ENCODE measurements at places on chromosomes 5 and 9.

GRCh38 chr5:88480245-88480644, 211.6 kb upstream of the TMEM161B start:
- peak; percentile 83 for DNase-seq

DNA sequence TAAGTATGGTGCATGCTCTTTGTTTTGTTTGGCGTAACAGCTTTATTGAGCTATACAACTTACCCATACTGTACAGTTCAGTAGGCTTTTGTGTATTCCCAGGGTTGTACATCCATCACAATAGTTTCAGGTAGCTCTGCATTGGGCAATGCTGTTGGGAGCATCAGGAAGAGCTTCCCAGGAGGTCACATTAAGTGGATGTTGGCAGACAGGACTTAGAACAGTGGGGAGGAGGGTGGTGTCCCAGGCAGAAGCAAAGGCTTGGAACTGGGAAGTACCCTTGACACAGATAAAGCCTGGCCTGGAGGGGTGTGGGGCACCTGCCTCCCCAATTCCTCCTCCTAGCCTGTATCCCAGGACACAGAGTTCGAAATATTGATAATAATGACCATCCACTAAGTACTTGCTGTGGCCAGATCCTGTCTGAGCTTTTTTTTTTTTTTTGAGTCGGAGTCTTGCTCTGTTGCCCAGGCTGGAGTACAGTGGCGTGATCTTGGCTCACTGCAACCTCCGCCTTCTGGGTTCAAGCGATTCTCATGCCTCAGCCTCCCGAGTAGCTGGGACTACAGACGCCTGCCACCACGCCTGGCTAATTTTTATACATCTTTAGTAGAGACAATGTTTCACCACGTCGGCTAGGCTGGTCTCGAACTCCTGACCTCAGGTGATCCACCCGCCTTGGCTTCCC, 1.3 kb downstream of the BBLN start:
- peak; percentile 11 for DNase-seq

- DNase-seq = peak; percentile 70
Observed at GRCh38 chr5:139443831-139444453, 4.6 kb upstream of the DNAJC18 start.

DNA sequence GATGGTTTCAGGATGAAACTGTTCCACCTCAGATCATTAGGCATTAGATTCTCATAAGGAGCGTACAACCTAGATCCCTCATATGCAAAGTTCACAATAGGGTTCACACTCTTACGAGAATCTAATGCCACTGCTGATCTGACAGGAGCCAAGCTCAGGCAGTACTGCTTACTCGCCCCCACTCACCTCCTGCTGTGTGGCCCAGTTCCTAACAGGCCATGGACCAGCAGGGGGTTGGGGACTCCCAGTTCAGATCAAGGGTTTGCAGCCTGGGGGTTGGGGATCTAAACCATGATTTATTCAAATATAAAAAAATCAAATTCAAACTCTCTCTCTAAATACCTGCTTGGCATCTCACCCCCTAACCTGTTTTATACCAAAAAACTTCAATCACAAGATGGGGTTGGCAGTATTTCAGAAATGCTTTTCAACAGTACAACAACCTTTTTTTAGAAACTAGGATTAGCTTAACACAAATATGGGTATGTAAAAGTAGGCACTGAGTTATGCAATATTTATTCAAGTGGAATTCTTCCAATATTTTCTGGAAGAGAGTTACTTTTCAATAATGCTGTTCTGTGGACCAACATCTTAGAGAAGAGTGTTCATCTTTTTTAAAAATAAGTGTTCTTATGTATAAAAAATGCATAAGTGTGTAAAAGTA, 30.1 kb upstream of the SLC12A2 start:
- DNase-seq = peak; percentile 9

GRCh38 chr9:92247981-92248380, 45.5 kb downstream of the IARS1 start:
- DNase-seq = no peak

- DNase-seq = no peak
Observed at GRCh38 chr5:112968411-112969106, 8.0 kb upstream of the DCP2 start.

GRCh38 chr9:126581893-126582292, 31.8 kb upstream of the LMX1B start:
- DNase-seq = no peak

DNA sequence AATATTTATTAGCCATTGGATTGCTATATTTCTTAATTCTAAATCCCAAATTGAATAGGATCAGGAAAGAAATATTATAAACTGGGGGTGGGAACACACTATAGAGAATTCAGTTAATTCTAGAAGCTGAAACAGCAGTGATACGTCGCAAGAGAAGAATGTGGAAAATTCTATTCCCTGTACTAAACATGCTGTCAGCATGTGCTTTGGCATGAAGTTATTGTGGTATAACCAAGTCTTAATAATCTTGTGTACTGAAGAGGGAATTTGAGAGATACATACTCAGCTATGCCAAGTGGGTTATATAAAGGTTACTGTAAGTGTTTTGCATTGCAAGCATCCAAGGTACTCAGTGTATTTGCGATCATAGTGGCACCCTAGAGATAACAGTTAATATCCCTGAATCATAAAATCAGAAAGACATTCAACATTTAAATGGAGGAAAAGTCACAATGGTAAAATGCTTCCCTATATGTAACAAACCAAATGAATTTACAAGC, 1492.9 kb upstream of the C9orf72 start:
- DNase-seq = no peak

DNA sequence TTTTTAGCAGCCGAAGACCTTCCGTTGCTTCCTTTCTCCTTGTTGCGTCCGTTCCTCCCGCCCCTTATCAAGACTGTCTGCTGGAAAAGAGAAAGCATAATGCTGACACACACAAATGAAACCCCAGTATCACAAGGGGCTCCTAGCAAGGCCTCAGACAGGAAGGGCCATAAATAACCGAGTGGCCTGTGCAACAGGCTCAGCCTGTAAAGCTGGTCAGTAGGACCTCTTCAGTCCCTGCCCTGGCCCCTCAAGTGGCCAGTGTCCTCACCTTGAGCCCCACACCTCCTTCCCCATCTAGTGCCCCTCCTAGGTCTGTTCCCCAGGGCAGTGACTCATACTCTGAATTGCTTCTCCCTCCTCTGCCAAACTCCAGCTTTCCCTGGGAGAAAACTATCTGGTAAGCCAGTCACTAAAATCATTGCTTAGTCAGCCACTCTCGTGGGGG, 174.6 kb upstream of the IL12B start:
- DNase-seq = no peak

DNA sequence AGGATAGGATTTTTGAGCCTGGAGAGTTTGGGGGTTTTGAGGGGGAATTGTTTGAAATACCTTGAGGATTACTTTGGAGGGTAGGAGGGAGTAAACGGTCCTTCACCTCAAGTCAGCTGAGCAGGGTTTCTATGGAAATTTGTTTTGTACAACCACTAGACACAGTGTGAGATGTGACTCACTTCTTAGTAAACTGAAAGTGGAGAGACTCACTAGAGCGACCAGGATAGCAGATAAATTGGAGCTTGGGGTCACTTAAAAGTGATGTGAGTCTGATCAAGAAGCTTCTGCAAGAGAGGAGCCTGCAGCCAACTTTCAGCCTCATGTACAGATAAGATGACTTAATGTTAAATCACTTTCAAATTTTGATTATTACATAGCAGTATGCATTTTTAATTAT, 1945.9 kb upstream of the NUDT12 start:
- no peak for DNase-seq

GRCh38 chr9:27538647-27539046, 9.0 kb upstream of the MOB3B start:
- no peak for DNase-seq

GRCh38 chr5:1054018-1054798, 45.6 kb downstream of the NKD2 start:
- DNase-seq = no peak

GRCh38 chr9:137317021-137317717, 15.1 kb upstream of the NRARP start:
- no peak for DNase-seq

- no peak for DNase-seq
Observed at GRCh38 chr5:126683912-126684311, 83.2 kb downstream of the PHAX start.

DNA sequence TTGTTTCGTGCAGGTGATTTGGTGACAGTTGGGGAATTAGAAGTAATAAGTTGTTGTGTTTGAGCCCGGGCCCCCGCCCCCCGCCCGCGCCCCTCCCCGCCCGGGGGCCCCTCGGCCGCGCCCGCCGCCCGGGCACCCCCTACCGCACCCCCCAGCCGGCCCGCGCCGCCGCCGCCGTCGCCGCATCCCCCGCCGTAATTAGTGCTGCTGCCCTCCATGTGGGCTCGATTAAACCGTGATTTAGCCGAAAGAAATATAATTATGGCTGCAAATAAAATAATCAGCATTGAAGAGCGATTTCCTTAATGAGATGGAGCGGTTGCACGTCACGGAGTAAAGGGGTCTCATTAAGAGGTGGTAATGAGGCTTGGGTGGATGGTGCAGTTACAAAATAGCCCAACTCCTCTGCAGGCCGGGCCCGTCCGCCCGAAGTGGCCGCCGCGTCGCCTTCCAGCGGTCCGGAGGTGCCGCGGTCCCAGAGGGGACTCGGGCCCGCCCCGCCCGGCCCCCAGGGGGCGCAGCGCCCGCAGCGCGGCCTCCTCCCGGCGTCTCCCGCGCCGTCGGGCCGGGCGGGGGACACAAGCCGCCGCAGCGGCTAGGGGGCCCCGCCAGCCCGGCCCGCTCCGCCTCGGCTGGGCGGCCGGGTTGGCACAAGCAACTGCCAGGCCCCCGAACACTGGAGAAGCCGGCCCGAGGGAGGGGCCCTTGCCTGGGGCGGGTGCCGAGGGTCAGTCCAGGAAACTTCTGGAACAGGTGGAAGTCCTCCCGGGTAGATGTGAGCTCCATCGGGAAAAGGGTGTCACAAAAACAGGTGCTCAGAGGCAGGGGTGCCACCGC, 6.9 kb upstream of the OTP start:
- peak; percentile 56 for DNase-seq

GRCh38 chr9:117796681-117797080, 92.5 kb downstream of the TLR4 start:
- DNase-seq = no peak

GRCh38 chr9:18327121-18327520, 146.8 kb upstream of the ADAMTSL1 start:
- DNase-seq = no peak

DNA sequence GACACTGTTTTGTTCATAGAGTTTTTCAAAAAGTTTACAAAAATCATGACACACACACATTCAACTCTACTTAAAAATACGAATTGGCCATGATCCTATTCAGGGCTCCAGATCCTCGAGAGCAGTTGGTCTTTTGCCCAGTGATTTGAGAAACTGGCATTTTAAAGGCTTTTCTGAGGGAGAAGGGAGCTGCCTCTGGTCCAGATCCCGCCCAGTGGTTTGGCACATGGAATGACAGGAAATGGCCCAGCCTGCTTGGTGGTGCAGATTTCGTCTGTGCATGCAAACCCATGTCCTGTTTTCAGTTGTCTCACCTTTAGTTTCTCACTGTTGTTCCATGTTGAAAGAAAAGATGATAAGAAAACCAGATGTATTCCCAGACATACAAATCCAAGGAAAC, 3.6 kb downstream of the CAMK4 start:
- no peak for DNase-seq

GRCh38 chr5:43110606-43111170, 10.0 kb upstream of the ZNF131 start:
- DNase-seq = no peak

- DNase-seq = no peak
Observed at GRCh38 chr5:170635706-170636105, 131.9 kb downstream of the KCNIP1 start.

- no peak for DNase-seq
Observed at GRCh38 chr5:172492097-172492840, 37.9 kb upstream of the SH3PXD2B start.

DNA sequence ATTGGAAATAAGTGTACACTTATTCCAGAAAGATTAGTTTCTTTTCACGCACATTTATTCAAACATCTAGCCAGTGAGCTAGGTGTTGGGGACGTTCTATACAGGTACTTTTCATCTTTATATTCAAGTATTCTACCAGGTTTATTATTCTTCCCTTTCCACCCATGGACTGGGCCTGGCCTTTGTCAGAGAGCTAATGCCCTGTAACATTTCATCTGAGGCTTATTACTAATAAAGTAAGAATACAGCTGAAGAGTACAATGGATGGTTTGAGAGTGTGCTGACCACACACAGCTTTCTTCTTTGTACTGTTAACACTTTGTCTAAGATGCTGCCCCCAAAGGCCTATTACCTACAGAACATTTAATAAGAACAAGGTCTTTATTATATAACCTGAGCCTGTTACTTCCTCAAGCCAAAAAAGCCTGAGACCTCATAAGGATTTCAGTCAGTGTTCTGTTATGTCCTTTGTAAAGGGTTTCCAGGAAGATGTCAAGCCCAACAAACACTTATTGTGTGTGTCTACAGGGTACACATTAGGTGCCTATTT, 93.5 kb downstream of the ZNF608 start:
- no peak for DNase-seq

- DNase-seq = no peak
Observed at GRCh38 chr5:3105172-3105571, 353.7 kb upstream of the IRX2 start.

- peak; percentile 62 for DNase-seq
Observed at GRCh38 chr5:152534641-152535040, 129.6 kb upstream of the NMUR2 start.

DNA sequence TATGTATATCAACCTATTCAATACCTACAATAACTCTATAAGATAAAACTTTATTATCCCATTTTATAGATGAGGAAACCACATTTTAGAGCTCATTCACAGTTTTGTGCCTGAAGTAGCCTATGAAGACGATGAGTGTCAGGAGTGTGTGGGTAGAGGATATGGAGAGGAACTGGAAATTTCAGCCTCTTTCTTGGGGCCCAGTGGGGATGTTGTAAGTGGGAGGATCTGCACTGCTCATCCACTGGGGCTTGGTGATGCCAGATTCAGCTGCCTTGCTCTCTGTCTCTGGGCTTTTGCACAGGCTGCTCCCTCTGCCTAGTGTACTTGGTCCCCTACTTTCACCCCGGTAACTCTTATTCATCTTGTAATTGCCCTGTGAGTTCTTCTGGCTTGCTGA, 194.7 kb downstream of the SREK1 start:
- no peak for DNase-seq

- peak; percentile 90 for DNase-seq
Observed at GRCh38 chr9:33167084-33167971, at the start of gene B4GALT1. Gene B4GALT1, minus strand, starts transcription at chr9:33167336. Its CDS starts 167 bp downstream, at chr9:33167169.
